Activated T-cell treated with anti-CD3 and anti-CD28 coated beads, Interleukin-2, amount 50 U/mL, for 72 hours (primary cell): ENCODE measurements at places on chromosomes 7 and 10.

DNA sequence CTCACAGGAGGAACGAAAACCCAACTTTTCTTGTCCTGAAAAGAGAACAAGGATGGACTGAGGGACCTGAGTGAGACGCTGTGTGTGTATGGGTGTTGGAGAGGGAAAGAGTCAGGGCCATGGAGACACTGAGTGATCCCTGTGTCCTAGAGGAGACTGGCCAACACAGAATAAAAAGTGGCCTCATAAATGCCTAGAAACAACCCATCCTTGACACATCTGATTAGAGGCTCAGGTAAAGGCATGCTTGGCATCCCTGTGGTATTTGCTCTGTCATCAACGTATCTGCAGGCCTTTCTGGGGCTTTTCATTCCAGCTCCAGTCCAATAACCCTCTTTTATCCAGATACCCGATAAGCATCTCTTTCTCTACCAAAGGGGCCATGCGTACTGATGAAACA lies 86.3 kb downstream of the FGFR2 start:
- DNase-seq: no peak

GRCh38 chr7:139035586-139036353 lies at the start of gene ZC3HAV1L:
TSS of gene ZC3HAV1L (minus strand) at chr7:139036042. CDS start at chr7:139036017, 25 bp downstream.
- DNase-seq: peak; percentile 64

- DNase-seq: no peak
Observed at GRCh38 chr7:88040694-88041093, 106.6 kb downstream of the ADAM22 start.

GRCh38 chr7:102463841-102464576 lies 654 bp downstream of the ALKBH4 start:
- no peak for DNase-seq

DNA sequence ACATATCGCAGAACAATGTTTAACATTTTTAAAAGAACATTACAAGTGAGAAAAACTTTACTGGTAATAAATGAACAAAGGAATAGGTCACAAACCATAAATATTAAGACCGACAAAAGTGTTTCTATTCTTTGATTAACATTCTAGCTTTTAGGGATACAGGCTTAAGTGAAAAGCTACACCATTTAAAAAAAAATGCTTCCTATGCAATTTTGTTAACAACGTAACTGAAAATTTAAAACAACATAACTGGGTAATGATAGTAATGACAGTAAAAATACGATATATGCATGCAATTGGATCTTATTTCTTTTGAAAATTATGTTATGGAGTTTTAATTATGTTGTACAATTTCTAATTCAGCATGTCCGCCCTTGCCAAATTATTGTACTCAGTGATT lies 49.7 kb upstream of the THSD7A start:
- DNase-seq: no peak

DNA sequence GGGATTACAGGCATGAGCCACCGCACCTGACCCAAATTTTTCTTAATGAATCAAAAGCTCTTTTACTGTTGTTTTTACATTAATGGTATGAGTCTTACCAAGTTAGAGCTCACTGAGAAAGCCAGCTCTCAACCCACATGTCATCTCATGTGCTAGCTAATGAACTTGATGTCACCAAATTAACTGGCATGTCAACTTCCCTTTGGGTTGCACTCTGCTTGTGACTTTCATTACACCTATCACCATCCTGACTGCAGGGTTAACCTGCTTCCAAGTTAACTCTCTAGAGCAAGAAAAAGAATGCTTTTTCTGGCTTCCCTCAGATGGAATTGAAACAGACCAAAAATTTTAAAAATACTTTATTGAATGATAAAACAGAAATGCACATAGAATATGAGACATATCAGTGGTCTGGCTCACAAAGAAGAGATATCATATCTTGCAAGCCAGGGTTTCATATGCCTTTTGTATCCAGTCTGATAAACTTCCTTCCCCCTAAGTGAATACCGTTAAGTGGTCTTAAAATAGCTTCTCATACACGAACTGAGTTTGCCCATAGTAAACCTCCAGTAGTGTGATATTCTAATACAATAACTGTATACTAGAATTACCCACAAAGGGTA lies 42.9 kb upstream of the TRIM24 start:
- DNase-seq: no peak

GRCh38 chr7:100896732-100897608 lies 1.3 kb upstream of the ACHE start:
- no peak for DNase-seq

DNA sequence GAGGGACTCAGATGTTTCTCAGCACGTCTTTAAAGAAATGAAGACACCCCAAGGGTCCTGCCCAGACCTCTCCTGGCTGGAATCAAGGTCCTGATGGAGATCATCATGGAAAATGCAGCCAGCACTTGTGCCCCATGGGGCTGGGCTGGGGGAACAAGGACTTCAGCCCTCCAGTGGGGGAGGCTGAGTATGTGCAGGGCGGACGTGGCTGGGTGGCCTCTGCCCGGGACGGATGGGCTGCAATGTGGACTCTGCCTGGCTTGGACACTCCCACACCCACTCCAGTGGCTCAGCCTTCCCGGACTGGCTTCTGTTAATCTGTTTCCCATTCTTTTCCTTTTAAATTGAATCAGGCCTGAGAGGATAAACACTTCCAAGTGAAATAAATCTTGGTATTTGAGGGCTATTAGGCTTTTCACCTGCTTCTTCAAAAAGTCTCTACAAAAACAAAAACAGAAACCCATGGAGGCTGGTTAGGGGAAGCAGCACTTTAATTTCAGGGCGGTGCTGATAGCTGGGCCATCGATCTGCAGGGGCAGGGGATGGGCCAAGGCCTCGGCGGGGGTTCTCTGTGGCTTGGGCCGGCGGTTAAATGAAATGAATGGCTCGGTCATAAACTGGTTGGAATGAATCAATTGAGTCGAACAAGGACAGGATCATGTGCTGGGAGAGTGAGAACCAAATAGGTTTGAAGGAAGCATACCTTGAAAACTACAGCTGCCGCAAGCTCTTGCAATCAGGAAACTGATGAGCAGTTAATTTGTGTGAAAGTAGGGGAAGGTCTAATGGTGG lies 51.4 kb downstream of the ADARB2 start:
- DNase-seq: no peak

DNA sequence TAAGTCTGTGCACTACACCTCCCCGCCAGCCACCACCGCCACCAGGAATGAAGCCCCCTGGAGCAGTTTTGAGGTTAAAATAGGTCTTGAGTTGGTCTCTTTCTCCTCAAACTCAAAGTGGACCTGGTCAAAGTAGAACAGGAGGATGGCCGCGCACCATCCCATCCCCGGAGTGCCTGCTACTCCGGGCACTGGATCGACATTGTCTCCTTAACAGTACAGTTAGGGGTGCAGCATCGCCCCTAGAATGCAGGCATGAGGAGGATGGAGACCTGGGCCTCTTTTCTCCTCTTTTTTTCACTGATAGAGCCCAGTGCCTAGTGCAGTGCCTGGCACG lies 145.5 kb downstream of the SLIT1 start:
- no peak for DNase-seq

GRCh38 chr7:55110993-55111361 lies 92.2 kb downstream of the EGFR start:
- no peak for DNase-seq

DNA sequence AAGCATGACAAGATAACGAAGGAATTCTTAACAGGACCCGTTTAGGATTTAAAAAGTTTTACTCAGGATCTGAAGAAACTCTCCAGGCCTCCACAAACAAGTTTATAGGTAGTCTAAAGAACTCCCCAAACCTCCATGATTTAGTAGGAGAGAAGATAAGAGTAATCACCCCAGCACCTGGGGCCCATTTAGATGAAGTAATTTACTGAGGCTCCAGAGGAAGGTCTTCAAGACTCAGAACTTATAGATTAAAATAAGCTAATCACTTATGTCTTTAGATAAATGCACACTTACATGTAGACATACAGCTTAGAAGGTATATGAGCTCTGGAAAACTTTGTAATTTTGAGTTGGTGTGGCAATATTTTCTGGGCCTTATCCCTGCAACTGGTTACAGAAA lies 123.8 kb downstream of the HBP1 start:
- DNase-seq: no peak

DNA sequence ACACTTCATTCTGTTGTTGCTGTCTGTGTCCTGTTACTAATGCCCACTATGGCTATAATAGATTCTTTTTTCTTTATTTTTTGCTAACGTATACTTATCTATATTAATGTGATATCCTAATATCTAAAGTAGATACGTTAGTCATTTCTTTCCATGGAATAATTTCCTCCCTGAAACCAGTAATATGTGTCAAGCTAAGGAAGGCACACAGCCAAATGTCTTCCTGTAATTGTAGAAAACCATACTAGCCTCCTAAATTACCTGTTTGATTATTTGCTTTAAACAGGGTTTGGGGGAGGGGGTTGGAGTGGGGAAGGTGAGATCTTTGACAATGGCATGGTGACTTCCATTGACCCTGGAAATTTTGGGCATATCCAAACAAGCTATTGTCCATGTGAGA lies 56.4 kb downstream of the THNSL1 start:
- DNase-seq: no peak

DNA sequence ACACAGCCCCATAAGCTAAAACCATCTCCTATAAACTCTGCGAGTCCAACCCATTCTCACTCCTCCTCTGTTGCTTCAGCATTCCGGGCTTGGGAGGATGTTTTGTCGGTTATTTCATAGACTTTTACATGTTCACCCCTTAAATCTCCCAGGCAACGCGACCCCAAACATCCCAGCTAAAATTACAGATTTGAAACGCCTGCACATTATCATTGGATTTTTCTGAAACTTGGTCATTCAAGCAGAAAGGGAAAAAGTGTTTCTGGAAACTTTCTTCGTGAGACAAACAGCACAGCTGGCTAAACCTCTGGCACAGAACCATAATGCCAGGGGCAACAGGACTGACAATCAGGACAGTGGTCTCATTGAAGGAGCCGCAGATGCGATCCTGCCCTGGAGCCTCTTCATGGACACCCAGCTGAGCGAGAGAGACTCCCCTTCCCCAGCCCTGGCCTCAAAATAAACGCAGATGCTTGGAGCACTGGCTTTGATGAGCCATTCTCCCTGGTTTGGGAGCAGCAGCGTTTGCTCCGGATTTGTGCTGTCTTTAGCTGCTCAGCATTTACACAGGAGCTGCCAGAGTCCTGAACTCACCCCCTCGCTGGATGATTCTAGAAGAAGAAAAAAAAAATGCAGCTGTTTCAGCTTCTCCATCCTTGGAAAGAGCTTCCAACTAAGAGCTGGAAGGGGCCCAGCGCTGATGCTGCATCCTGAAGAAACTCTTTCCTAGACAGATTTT lies 30.1 kb downstream of the AFAP1L2 start:
- DNase-seq: no peak

DNA sequence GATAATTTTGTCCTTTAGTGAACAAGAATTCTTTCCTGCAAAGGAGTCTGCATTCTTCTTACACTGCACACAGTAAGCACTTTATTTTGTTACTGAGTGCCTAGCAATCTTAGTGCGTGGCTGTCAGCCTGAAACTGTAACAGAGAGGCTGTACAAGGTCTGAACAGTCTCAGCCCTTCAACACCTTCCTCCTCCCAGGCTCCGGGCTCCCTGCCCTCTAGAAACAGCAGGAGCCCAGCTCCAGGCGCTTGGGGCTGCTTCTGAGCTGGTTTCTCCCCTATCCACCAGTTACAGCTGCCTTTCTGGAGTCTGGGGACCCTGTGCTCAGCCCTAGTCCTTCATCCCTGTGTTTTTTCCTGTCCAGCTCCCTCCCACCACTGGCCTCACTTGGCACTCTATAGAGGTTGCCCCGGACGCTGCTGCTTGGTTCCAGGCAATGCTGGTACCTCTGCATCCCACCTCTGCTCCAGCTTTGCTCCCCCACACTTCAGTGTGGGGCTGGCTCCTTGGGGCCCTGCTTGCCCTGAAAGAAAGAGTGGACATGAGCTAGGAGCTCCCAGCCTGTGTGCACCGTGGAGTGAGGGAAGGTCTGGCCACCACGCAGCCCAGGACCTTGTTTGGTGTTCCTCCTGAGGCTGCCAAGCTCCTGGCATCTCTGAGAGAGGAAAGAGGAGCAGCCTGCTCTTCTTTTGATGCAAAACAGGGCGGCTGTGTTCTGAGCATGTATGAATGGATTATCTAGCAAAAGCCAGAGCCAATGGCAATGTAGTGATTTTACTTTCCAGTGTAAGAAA lies 251.2 kb upstream of the GRB10 start:
- DNase-seq: no peak

GRCh38 chr10:75932921-75933320 lies 501.5 kb downstream of the LRMDA start:
- DNase-seq: no peak

- DNase-seq: no peak
Observed at GRCh38 chr7:45515346-45515745, 58.8 kb upstream of the ADCY1 start.

DNA sequence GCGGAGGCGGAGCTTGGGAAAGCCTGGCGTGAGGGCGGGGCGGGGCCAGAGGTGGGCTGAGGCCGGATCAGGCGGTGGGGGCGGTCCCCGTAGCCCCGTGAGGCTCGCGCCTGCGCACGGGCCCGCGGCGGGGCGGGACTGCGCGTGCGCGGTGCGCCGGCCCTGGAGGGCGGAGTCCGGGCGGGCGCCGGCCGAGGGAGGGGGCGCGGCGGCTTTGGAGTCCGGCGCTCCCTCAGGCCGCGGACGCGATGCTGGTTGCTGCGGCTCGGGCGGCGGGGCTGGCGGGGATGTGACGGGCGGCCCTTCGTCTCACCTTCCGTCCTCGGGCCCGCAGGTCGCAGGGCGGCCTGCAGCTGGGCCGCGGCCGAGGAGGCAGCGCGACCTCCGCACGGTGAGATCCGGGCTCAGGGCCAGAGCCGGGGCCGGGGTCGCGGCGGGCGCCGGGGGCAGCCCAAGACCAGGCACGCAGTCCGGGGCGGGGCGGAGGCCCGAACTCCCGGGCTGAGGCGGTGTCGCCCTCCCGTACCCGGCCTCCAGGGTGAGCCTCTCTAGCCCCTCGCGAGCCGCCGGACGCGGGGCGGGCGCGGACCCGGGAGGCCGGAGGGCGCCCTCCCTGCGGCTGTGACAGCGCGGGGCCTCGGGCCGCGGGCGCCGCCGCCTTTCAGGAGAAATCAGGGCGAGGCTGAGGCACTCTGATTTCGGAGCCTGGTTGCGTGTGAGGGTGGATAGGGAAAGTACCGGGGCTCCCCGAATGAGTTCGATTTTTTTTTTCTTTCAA lies at the start of gene CCSER2:
TSS of gene CCSER2 (plus strand) at position 172 of the 778 bp plus-strand sequence. CDS start 42,464 bp downstream, outside the sequence.
- DNase-seq: peak; percentile 97
